ENCODE measurements at places on chromosomes 2 and 18.

DNA sequence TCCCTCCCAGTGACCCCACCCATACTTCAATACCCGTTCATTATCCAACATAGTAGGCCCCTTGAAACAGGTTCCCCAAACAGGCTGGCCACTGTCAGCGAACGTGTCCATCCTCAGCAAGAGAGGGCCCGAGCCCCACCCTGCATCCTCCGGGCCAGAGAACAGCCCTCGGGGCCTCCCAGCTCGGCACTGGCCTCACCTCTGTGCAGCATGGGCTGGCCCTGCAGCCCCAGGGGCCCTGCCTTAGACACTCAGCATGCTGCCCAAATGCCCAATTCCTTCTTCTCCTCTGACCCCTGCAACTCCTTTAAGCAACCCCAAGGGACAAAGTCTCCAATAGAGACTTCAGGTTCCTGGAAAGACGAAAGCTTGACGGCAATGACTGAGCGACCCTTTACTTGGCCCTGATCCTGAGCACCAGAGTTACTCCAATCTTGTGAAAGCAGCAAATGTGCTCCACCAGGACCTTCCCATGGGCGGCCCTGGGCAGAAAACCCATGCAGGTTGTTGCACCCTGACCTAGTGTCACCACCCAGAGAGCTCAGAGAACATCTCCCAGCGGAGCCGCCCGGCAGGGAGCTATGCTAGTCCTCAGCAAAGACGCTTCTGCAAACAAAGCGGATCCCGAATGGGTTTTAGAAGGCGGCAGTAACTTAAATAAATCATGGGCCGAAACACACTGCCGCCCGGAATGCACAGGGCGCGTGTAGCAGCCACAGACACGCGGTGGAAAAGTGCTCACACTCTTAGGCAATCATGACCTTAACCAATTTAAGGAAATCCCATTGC lies 782 bp downstream of the COL6A3 start:
- no peak for DNase-seq

GRCh38 chr2:127037476-127037875 lies 69.5 kb downstream of the BIN1 start:
- DNase-seq = no peak

DNA sequence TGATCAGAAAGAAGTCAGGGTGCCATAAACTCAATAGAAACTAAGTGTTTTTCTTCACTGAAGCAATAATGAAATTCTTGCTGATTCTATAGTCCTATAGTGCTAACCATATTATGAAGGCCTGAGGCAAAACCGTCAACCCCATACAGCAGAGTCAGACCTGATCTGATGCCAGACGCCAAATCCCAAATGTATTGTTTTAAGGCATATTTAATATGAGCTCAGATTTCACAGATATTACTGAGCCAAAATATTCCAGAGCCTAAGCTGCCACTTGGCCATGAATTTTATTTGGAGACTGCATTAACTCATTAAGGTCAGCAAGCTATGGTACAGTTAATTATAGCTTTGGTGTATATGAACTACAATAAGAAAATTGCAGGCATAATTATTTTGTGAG lies 53.4 kb downstream of the SCN1A start:
- no peak for DNase-seq

DNA sequence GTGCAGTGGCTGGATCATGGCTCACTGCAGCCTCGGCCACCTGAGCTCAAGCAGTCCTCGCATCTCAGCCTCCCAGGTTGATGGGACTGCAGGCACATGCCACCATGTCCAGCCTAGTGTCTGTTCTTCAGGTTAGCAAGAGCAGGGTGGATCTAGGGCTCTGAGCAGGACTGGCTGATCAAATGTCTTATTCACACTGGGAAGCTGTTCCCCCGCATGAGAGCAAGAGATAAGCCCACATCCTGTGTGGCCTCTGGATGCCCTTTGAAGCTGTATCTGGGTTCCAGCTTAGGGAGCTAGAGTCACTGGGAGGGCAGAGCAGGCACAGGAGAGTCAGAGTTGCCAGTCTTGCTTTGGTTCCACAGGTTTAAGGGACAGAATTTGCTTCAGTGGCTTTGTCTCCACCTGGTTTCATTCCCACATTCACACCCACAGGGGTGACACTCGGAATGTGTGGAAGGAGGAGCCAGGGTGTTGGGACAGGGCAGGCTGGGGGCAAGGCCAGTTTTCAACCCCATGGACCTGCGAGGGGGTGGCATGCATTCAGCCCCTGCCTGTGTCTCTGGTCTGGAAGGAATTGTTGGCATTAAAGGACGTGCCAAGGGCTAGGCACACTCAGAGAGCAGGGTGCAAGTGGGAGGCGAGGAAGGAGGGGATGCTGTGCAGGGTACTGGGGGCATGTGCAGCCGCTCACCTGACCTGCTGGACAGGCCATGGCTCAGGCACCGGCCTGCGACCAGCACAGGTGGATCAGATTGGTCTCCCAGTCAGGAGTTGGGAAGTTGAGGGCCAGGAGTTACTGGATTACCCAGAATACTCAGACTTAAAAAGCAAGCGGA lies 24.5 kb downstream of the PTPN18 start:
- DNase-seq = no peak

GRCh38 chr2:233100192-233100998 lies 40.3 kb downstream of the INPP5D start:
- no peak for DNase-seq

GRCh38 chr2:73257425-73258125 lies 23.5 kb downstream of the CCT7 start:
- DNase-seq = no peak

- no peak for DNase-seq
Observed at GRCh38 chr2:61410185-61410584, 60.7 kb downstream of the USP34 start.

GRCh38 chr2:156083763-156084493 lies 248.6 kb downstream of the NR4A2 start:
- DNase-seq = no peak

GRCh38 chr2:23414871-23415270 lies 29.9 kb downstream of the KLHL29 start:
- DNase-seq = no peak

GRCh38 chr2:168849610-168850009 lies 40.6 kb downstream of the SPC25 start:
- DNase-seq = no peak

GRCh38 chr2:60331115-60331809 lies 222.2 kb downstream of the BCL11A start:
- no peak for DNase-seq

DNA sequence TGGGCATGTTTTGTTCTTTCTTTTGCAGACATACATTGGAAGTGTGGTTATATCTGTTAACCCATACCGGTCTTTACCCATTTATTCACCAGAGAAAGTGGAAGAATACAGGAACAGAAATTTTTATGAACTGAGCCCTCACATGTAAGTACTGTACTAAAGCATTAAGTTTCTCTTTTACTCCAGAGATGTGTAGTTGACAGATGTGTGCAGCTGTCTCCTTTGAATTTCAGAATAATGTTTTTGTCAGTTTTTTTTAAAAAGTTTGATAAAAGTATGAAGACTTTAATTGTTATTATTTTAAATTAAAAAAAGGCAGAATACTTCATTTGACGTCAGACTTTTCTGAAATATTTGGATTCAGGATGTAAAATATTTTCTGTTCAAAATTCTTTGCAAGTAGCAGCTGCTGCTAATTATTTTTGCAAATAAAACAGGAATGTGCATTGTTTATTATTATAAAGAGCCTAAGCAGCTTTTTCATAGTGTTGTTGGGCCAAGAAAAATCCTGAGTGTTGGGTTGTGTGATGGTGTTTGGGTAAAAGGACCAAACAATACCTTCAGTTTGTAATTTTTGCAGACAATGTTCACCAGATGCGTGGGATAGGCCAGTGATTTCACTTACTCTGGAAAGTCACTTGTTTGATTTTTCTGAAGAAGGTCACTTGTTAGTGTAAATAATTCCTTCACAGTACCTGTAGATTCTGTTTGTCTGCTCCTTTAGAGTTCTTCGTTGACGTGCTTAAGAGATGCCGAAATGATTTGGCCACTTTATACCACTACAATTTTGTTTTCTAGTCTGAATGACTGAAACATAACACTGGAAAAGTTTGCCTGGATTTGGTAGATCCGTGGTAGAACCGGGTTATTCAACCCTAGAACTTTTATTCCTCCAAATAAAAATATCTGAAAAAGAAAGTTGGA lies 51.1 kb downstream of the MYO1B start:
- DNase-seq = no peak

DNA sequence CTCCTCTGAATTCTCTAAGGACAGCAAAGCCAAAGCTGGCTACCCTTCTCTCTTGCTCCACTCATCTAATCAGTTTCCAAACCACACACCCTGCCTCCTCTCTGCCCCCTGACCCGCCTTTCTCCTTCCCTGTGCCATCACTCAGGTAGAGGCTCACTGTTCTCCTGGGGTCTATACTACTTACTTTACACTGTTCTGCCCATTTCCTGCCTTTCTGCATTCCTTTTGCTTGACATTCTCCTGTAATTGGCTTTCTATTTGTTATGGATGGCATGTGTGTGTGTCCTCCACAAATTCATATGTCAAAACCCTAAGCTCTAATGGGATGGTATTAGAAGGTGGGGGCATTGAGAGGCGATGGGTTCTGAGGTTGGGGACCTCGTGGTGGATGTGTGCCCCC lies 675.2 kb upstream of the ID2 start:
- no peak for DNase-seq

DNA sequence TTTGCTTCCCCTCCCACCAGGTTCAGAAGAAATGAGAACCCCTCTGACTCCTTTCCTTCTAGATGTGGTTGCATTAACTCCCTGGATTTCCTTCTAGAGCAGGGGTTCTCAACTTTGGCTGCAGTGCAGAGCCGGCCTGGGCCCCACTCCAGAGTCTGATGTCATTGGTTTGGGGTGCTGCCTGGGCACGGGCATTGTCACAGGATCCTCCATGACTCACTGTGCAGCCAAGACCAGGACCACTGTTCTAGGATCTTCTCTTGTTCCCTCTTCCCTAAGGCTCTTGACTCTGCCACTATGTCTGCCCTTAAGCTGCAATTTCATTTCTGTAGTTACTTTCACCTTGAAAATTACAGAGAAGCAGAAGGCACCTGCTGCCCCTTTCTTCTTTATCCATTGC lies 31.8 kb downstream of the TBC1D8 start:
- no peak for DNase-seq

DNA sequence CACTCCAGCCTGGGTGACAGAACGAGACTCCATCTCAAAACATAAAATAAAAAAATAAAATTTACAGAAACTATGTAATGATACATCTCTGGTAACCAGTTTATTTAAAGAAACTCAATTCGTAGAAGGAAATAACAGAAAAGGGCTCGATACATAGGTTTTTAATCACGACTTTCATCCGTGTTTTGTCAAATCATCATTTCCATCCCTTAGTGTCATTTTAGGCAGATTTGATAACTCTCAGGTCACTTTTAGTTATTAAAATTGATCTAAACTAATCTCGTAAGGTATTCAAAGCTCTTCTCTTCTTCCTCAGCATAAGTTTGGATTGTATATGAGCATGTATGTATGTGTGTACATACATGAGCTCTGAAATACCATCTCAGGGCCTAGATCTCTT lies 59.3 kb upstream of the SPTBN1 start:
- DNase-seq = no peak

GRCh38 chr2:206443735-206444527 lies 599 bp downstream of the ADAM23 start:
- no peak for DNase-seq

DNA sequence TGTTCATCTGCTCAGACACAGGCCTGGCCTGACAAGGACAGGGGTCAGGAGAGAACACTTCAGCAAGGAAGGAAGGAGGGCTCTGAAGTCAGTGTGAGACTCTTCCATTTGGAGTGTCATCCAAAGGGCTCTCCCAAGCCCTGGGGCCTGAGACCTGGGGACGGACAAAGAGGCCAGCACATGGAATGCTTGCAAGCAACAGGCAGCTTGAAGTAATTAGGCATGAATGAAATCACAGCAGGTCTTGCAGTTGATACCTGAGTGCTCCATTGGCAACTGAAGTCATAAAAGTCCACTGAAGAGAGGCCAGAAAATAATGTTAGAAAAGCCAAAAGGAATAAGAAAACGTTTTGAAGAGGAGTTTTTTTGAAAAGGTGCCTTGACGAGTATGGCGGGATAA lies 231.7 kb downstream of the VAPA start:
- DNase-seq = no peak

DNA sequence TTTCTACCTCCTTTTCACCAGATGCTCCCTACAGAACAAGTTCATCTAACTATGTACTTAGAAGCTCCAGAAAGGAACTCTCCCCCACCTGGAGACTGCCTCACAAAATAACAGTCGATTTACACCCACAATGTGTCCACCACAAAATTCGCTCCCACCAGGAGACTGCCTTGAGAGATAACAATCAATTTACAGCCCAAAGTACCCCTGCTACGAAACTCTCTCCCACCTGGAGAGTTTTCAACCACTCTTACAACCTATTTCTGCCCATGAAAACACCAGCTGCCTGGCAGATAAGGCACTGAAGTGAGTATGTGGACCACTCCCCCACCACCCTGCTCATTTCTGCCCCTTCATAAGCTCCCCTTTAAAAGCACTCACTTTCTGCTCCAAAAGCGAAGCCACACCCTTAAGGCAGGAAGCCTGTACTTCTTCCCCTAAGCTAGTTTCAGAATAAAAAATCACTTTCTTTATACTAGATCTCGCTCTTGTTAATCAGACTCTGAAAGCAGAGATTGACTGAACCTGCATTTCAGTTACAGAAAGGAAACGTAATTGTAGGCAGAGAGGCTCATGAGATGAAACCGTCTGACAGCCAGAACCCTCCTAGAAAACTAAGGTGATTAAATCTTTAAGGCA lies 94.4 kb upstream of the RBBP8 start:
- DNase-seq = no peak

- no peak for DNase-seq
Observed at GRCh38 chr2:191800874-191801273, 46.0 kb downstream of the CAVIN2 start.

- no peak for DNase-seq
Observed at GRCh38 chr2:76464310-76464709, 753.6 kb upstream of the GCFC2 start.

GRCh38 chr18:45046228-45046627 lies 365.5 kb downstream of the SETBP1 start:
- no peak for DNase-seq

DNA sequence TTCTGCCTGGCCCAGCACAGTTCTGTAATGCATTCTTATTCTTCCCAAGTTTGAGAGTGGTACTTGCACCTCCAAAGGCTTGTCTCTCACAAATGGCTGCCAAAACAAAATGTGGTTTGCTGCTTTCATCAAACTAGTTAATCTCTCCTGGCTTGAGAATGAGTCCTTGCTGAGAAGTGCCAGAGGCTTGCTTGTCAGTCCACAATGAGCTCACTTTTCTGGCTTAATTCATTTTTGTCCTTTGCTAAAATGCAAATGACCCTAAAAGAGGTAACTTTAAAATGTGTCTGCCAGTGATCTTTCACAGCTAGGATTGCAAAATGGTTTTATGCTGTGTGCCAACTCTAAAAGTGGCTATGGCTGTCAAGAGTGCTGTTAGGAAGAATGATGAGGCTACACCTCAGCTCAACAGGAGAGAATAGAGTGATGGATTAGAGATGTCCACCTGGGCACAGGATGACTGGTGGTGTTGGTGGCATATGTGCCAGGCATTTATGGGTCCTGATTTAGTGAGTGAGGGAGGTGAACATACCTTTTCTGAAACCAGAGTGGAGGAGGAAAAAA lies 291.2 kb upstream of the HNMT start:
- no peak for DNase-seq

GRCh38 chr2:169507698-169508097 lies 1.8 kb upstream of the KLHL41 start:
- no peak for DNase-seq

GRCh38 chr2:207935991-207936370 lies 89.3 kb downstream of the PLEKHM3 start:
- DNase-seq = no peak
